ENCODE measurements at places on chromosomes 7 and 10.
A peak's percentile ranks its signal among the peaks of the same experiment; 100 is the strongest.

DNA sequence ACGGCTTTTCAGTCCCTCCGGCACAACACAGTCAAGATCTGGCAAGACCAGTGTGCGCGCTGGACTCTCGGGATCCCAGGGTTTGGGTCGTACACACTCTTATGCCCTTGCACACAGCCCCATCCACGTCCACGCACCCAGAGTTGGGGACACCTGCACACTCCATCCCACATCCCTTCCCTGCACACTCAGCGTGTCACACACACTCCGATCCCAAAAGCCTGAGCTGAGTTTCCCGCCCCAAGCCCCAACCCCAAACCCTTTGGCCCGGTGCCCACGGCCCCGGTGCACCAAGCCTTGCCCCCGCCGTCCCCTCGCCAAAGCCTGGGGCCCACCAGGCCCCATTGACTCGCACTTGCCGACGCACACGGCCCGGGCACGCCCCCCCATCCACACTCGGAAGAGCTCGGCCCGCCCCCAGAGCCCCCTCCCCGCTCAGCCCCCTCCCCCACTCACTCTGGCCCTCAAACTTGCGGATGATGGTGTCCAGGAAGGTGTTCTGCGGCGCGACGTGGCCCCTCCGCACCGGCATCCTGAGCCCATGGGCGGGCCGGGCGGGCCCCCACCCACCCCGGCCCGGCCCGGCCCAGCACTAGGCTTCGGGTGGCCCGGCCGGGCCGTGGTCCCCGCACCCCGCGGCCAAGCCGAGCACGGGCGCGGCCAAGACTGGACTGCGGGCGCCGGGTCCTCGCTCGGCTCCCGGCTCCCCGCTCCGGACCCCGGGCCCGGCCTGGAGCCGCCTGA is 567 bp downstream of the KCNH2 start:
- DNase-seq, result no peak

DNA sequence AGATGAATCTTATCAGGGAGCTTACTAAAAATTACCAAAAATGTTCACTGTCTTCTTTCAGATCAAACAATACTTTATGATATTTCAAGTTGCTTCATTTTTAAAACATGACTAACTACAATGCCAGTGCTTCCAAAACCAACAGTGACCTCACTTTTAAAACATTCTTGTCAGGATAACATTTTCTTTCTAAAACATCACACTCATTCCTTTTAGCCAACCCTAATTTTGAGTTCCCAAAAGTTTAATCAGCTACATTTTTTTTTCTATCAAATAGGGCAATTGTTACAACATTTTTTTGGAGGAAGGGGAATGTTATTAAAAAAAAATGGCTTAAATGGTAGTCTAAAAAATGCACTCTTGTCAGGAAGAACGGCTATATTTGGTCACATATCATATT is 37.3 kb downstream of the RTKN2 start:
- DNase-seq, result no peak

- DNase-seq, result no peak
These were observed 952.0 kb upstream of the C7orf33 start for GRCh38 chr7:147638566-147638965.

- DNase-seq, result no peak
These were observed 1.5 kb downstream of the IL6 start for GRCh38 chr7:22728401-22729029.

DNA sequence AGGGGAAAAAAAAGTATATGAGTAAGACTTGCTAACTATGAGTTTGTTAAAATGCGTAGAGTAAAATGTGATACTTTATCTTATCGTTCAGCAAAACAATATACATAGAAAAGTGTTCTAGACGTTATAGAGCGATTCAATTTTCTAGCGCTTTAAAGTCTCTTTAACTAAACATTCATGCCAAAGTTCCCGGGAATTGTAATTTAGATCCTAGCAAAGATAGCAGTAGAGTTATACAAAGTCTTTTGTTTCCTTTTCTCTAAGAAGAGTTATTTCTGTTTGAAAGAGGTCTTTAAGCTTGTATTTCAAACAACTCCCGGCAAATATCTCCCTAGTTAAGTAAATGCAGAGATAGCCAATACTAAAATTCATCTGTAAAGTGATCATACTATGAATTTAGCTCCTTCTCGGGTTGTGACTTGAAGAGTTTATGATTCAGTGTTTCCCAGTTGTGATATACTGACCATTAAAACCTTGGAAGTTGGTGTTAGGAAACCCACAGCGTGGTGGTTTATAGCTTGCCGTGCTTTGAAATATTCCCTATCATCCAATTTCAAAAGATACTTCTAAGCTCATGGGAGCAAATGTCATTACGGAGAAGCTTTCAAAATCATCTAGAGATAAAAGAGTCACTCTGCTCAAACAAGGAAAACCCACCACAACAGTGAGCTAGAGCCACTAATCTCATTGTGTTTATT is 171.7 kb downstream of the CSTF2T start:
- no peak for DNase-seq

DNA sequence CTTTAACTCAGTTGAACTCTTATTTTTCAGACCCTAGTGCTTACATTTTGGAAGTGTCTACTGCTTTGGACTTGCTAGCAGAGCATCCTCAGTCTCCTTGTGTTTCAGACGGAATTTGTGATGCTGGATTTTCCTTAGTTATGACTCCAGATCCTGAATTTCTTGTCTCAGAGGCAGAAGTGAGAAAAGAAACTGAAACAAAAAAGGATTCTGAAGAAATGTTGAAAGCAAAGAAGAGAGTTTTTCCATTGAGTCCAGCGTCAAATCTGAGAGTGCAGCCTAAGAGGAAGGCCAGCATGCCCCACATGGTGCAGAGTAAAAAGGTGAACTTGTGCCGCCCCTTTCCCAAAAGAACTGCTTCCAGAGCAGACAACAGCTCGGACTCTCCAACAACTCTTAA is 46.1 kb downstream of the TASOR2 start:
- no peak for DNase-seq

DNA sequence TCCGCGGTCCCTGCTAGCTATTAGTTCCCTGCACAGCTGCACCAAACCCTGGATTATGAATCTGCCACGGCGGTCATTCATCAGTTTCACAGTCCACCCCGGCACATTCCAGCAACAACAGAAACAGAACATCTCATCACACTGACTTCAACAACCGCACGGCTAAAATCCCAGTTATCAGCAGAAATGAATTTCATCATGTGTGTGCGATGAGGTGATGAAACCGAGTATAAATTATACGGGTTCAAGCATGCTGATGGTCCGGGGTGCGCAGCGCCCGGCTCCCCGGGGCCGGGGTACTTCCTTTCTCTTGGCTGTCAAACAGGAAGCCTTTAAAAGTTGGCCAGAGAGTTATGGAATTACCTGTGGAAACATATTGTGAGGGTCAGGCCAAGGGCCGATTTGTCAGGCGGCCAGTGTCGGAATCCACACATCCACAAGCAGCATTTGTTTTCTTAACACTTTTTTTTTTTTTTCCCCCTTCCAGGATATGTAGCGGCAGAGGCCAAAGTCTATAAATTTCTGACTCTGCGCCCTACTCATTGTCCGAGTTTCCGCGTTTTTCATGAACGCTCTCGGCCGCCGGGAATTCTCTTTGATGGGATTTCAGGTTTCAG is 420.9 kb upstream of the MGMT start:
- no peak for DNase-seq

DNA sequence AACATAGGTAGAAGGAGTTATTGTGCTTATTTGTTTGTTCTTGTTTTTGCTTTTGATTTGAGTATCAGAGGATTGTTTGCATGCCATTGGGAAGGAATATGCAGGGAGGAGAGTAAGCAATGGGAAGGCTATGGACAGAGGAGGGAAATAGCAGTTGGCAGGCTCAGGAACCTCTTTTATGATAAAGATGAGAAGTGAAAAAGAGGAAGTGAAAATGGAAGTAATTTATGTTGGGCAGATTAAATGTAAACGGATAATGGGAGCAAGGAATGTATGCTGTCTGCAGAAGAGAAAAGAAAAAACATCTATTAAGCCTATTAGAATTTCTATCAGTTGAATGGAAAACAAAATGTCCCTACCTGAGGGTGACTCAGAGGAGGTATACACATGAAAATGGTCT is 90.1 kb upstream of the NPSR1 start:
- DNase-seq, result no peak

GRCh38 chr10:93272884-93273675 is 199.4 kb downstream of the CYP26A1 start:
- no peak for DNase-seq

DNA sequence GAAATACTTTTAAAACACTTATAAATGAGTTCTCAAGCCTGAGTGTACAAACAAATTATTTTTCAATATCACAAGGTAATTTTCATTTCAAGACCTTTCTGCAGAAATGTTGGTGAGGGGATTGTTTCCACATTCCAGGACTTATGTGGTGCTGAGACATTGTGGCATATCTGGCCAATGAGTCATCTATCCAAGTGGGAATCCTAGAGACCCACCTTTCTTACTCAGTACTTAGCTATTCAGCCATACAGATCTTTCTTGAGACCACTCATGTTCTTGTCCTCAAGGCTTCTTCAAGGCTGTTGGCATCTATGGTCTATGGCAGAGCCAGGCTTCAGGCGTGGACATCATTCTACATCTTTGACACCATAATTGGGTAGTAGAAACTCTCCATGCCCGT is 225.4 kb downstream of the DKK1 start:
- DNase-seq, result no peak

- peak; percentile 47 for DNase-seq
These were observed 3.8 kb upstream of the ANTXRL start for GRCh38 chr10:46282842-46283574.

GRCh38 chr10:115909962-115910731 is 362.9 kb downstream of the GFRA1 start:
- DNase-seq, result no peak

- DNase-seq, result no peak
These were observed 10.6 kb upstream of the LYZL2 start for GRCh38 chr10:30639946-30640786.

DNA sequence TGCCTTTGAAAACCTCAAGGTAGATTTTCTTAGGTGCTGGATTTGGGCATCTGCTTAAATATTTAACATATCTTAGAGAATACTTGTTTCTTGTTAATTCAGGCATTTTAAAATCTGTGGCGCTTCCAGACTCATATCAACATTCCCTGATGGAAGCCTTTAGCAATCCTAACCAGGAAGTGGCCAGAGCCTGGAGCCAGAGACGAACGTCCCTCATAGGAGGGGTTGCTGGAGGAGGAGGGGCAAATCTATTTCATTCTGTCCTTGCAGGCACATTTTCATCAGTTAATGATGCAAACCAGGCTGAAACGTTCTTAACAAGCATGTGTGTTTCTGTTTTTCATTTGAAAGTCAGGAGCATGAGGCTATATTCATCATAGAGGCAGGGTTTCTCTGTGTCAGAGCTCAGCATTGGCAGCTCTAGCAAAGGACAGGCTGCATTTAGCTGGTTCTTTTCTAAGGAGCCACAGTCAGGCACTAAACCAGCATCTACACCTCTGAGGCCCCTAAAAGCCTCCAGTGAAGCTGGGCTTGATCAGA is 17.8 kb upstream of the IFIT2 start:
- DNase-seq, result no peak

- no peak for DNase-seq
These were observed 45.1 kb upstream of the INPP5A start for GRCh38 chr10:132492323-132493025.

- DNase-seq, result no peak
These were observed 125.7 kb downstream of the IMMP2L start for GRCh38 chr7:111436608-111437007.

- no peak for DNase-seq
These were observed 13.1 kb upstream of the ASB4 start for GRCh38 chr7:95472581-95473161.

- DNase-seq, result no peak
These were observed 188.6 kb downstream of the CUX1 start for GRCh38 chr7:102005933-102006480.

DNA sequence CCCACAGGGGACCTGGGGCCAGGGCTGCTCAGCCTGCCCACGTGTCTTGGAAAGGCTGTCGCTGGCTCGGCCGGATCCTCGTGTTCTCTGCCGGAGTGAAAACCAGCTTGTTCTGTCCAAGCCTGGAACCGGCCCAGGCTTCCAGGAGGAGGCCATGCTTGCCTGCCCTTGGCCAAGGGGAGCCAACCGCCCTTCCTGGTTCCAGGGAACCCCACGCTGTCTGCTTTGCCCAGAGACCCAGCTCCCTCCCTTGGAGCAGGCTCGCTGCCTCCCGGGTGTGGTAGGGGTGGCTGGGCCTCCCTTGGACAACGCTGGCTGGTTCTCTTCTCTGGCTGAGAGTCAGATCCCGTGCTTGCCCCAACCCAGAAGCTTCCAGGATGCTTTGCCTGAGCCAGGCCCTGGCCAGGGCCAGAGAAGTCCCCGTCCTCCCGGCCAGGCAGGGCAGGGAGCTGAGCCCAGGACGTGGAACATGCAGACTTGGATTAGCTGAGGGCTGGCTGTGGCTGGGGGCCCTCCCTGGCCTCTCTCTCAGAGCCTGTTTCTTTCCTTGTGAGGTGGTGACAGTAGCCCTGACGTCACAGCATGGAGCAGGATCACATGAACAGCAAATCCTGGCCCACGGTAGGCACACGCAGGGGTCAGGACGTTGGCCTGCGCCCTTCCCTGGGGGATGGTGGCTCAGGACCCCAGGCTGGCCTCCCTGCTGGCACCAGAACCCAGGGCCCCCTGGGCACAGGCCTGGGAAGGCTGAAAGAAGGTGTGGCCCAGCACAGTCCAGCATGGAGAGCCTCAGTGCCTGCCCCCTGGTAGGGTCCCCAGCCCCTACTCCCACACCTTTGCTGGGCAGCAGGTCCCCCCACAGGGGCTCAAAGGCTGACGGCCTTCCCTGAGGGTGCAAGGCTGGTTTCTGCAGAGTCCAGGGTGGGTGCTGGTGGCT is 67.5 kb downstream of the PWWP2B start:
- no peak for DNase-seq

- no peak for DNase-seq
These were observed 1012.8 kb downstream of the LRMDA start for GRCh38 chr10:76444034-76444800.

- no peak for DNase-seq
These were observed 25.0 kb downstream of the ABLIM1 start for GRCh38 chr10:114632869-114633715.

DNA sequence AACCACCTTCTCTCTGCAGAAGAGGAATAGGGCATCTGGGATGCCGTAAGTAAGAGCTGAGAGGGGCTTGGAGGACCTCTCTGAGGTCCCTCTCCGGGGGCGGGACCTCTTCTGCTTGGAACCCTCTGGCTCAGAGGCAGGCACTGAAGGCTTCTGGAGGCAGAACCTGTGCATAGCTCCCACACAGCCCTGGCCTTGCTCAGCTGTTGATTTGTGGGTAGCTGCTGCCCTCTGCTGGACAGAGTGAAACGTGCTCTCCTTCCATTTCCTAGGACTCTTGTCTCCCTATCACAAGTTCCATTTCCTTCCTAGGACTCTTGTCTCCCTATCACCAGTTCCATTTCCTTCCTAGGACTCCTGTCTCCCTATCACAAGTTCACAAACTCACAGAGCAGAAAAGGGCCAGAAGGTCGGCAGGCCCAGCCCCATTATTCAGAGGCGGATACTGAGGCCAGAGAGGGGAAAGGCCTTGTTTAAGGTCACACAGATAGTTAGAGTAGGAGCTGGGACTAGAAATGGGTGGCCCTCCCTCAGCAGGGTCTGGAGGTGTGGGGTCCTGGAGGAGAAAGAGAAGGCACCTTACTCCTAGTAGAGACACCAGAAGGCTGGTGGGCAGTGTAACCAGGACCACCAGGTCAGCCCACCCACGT is 30.3 kb upstream of the GARS1 start:
- peak; percentile 68 for DNase-seq

Data from T follicular helper cell (primary cell).